ENCODE measurements at places on chromosomes 16 and 17.

DNA sequence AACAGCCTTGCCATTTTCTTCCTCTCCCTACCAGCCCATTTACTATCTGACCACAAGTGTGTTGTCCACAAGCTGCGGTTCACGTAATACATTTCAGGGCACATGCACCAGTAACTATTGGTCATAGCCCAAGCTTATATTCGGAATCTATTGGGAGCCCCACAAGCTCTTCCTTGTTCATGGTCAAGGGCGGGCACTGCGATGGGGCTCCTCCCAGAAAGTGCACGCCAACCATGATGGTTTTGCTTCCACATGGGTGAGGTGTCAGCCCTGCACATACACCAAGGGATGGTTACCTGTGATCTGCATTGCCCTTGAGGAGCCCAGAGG, 12.1 kb downstream of the THRA start:
- DNase-seq, result no peak

DNA sequence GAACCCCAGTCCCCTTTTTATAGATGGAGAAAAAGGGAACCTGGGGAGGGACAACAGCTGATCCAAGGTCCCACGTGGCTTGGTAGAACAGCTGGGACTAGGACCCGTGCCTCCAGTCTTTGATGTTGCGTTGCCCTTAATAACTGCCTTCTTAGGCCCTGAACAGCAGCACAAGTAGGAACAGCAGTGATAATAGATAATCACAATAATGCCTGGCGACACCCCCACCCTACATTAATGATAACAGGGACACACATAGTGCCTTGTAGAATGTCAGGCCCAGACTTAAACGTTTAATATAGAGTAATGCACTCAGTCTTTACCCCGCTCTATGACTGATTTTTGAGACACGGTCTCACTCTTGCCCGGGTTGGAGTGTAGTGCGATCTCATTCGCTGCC, 96.4 kb downstream of the ABCC6 start:
- DNase-seq, result no peak

GRCh38 chr17:1697681-1698080, 12.5 kb downstream of the TLCD2 start:
- DNase-seq, result no peak

GRCh38 chr17:78185981-78186691, 716 bp downstream of the TK1 start:
- DNase-seq, result no peak

DNA sequence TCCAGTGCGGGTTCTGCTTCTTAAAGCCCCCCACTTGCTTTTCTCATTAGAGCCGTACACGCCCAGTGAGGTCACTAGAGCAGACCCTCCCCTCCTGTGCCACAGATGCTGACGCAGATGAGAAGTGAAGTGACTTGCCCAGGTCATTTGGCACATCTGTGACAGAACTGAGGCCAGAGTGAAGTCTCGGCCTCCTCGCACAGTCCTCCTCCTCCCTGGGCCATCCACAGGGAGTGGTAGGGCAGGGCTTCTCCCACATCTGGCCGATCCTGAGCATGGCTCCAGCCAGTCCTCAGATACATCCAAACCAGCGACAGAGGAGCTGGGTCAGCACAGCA, 15.3 kb upstream of the TBX2 start:
- DNase-seq, result no peak

GRCh38 chr16:29896841-29897240, 2.5 kb downstream of the SEZ6L2 start:
- DNase-seq, result no peak

GRCh38 chr16:84286578-84287240, 8.0 kb upstream of the WFDC1 start:
- DNase-seq, result no peak

GRCh38 chr17:5355421-5356129, 63.9 kb downstream of the NUP88 start:
- DNase-seq, result no peak

- DNase-seq, result no peak
Observed at GRCh38 chr16:85398050-85398451, 215.1 kb upstream of the GSE1 start.

GRCh38 chr16:66996324-66996982, 8.1 kb downstream of the CES4A start:
- no peak for DNase-seq

DNA sequence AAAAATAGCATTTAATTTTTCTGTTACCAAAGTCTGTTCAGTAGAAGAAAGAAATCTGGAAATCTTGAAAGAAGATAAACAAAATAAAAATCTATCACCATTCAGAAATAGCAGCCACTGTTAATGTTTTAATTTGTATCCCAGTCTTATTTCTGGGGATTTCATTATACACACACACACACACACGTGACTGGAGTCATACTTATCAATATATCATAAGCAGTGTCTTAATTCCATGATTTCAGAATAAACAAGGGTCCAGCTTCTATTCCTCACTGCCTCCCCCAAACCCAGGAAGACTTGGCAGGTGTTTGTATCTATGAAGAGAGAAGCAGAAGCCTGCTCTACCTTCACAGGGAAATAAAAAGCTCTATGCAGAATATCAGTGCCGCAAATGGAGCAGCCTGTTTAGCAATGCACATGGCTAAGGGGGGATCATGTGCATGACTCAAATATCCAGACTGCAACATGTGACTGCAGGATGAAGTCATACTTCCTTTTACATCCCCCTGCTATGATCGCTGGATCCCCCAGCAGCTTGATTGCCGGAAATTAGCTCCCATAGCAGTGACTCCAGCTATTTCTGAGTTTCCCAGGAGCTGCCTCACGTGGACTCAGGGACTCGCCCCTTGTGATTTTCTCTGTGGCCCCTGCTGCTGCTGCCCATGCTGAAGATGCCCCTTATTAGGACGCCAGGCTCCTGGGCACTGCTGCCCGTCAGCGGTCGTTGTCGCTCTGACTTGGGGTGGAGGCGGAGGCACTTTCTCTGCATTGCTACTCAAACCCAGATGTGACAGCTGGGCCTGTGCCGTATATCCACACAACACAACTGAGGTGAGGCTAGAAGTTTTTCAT, 341.0 kb downstream of the CPPED1 start:
- DNase-seq, result no peak

DNA sequence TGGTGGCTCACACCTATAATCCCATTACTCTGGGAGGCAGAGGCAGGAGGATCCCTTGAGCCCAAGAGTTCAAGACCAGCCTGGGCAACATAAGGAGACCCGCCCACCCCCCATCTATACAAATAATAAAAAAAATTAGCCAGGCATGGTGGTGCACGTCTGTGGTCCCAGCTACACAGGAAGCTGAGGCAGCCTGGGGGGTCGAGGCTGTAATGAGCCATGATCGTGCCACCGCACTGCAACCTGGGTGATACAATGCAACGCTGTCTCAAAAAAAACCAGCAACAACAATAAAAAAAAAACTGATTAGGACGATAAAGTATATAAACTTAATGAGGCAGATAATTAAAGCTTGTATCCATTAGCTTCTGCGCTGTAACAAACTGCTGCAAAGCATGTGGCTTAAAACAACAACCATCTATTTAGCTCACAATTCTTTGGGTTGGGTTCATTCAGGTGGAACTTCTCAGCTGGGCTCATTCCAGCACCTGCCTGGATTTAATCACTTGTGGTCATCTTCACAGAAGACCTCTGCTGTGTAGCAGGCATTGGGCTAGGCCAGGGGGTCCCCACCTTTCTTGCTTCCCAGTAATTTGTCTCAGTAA, 45.8 kb downstream of the LCMT1 start:
- DNase-seq, result no peak

DNA sequence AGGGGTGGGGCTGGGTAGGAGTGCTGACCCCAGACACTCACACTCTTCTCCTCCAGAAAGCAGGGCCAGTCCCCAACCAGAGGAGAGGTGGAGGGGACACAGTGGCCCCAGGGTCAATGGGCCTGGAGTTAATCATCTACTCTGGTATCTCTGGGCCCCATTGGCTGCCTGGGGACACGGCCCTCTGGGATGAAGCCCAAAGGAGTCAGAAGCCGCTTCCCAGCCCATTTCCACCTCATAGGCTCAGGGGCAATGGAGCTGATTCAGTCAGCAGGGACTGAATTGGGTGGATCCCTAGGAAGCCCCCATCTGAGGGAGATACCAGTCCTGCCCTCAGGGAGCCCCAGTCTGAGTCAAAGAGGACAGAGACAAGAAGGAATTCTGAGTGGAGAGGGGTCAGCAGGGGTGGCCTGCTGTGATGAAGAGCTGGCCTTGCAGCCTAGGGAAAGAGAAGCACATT, 2.9 kb upstream of the NAGS start:
- no peak for DNase-seq

DNA sequence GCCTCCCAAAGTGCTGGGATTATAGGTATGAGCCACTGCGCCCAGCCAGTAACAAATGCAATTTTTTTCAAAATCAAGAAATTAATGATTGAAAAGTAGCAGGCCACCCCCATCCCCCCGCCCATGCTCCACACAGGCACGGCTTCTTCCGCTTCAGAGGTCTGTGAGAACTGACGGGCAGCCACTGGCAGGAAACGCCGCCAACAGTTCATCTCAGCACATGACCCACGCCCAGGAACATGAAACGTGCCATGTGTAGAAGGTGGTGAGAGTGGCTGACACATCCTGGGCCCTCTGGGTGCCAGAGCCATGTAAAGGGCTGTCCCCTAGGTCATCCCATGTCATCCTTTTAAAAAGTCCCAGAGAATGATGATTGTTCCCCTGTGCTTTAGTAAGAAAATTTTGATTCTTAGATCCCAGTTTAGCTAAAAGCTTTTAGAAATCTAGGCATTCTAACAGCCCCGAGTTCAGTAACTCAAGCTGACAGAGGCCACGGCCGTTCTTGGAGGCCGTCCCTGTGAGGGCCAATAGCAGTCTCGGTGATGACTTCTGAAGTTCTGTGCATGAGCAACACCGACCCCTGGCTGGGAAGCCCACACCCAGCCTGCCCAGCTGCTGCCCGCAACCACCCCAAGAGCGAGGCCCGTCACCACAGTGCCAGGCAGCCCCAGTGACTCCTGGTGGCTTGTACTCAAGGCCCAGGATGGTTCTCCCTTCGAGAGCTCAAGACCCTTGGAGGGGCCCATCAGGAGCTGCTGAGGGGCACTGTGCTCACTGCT, 52.1 kb downstream of the KLHDC4 start:
- DNase-seq, result no peak

GRCh38 chr17:65455972-65456343, 105.5 kb downstream of the AXIN2 start:
- no peak for DNase-seq

GRCh38 chr17:70238646-70239045, 69.3 kb downstream of the KCNJ2 start:
- no peak for DNase-seq

DNA sequence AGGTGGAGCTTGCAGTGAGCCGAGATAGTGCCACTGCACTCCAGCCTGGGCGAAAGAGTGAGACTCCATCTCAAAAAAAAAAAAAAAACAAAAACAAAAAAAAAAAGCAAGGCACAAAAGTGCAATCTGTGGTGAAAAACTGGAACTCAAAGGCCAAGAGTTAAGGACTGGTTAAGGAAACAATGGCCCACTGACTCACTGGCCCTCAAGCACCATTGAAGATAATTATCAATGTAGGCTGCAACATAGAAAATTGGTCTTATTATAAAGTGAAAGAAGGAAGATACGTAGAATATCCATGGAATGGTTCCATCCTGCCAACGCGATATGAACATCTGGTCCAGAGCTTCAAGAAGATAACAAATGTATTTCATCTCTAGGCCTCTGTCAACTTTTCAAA, 444.2 kb downstream of the SOX9 start:
- no peak for DNase-seq

DNA sequence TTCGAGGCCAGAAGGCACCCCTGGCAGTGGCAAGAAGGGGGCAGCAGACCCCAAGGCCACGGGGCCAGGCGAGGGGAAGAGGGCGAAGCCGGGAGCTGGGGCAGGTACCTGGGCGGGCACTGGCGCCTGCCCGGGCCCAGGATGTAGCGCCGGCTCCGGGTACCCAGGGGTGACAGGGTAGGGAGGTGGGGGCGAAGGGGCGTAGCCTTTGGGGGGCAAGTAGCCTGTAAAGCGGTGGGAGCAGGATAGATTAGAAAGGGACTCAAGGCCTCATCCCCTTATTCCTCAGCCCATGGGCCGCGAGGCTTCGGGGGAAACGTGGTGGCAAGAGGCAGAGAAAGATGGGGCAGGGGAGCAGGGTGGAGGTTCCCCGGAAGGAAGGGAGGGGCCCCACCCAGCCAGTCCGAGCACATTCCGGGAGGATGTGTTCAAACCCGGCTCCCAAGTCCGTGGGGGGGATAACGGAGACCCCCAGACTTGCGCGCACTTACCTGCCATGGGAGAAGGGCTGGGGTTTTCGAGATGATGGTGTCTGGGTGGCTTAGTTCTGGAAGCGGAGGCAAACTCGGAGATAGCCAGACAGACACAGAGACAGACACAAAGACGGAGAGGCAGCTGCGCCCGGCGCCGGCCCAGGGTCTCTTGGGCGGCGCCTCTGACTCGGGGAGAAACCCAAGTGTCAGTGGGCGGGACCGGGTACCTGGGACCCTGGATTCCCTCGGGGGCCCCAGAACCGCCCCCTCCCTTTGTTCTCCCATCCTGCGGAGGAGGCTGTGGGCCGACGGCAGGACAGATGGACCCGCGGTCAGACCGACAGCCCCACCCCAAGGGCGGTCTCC, 493 bp downstream of the PLSCR3 start:
- DNase-seq, result no peak

- no peak for DNase-seq
Observed at GRCh38 chr16:86735727-86736126, 157.4 kb downstream of the FOXL1 start.

- no peak for DNase-seq
Observed at GRCh38 chr16:19523184-19523558, 571 bp upstream of the CCP110 start.

DNA sequence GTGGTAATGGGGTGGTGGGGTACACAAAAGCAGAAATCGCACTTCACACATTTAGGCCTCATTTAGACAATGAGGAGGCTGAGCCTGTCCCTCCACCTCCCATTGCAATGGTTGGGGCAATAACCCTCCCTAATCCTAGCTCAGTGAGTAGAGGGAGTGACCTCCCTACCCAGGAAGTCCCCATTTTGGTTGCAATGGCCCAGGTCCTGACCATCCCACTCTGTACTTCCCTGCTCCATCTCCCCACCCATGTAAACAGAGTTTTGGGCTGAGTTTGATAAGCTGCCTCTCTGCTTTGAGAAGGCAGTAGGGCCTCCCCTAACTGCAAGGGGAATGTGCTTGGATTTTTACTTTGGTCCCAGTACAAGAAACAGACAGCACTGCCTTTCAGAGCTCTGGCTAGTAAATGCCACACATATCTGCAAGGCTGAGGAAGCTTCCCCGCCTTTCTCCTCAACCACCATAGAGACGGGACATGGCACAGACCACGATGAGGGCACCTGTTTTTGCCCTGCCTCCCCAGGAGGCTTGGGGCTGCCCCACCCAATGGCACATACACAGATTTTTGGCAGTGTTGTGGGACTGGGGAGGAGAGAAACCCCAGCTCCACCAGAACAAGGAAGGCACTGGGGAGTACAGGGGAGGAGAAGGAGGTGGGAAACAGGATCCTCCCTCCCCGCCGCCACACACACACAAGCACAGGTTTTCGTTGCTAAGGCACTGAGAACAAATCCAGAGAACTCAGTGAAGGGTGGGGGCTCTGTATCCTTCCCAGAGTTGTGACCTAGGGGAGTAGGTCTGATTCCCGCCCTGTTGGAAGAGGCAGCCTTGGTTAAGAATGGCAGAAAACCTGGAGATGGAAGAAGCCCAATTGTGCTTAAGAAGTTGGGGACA, 7.3 kb downstream of the VAT1 start:
- no peak for DNase-seq

Measured in NCI-H2029 treated with DMSO at 0.1 percent for 48 hours (cell line).